ENCODE measurements at places on chromosomes 6 and 20. TPM values are rescaled to one million over a fixed set of nuclear protein-coding genes. Genes with fewer than 3 reads are reported as not detected.

GRCh38 chr6:125140808-125141207 lies 12.8 kb upstream of the TPD52L1 start:
- H3K36me3 ChIP-seq = no peaks in the 10 kb centered on the region
- no peak overlapping the region for H3K4me3 ChIP-seq
- no peak overlapping the region for H3K27ac ChIP-seq
- no peak for DNase-seq
- no peaks in the 10 kb centered on the region for H3K4me1 ChIP-seq

DNA sequence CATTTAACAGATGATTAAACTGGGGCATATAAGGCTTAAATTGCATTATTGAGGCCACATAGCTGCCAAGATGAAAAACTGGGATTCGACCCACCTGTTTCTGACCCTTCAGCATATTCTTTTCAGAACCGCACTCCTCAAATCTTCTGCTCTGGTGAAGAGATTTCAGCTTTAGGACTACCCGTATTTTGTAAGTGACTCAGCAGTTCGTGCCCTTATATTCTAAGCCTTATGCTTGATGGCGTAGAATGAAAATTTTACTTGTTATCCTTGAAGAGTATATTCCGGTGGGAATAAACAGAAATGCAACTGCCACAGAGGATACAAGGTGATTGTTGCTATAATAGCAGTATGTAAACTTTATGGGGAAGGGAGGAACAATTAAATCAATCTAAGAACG lies 657.1 kb downstream of the DOK5 start:
- no peak for DNase-seq
- H3K27ac ChIP-seq = no peak overlapping the region
- no peaks in the 10 kb centered on the region for H3K27me3 ChIP-seq
- H3K4me1 ChIP-seq = no peaks in the 10 kb centered on the region

GRCh38 chr6:30483677-30484279 lies 5.5 kb upstream of the HLA-E start:
- no peak for DNase-seq
- H3K4me1 ChIP-seq = peaks cover 10% of the 10 kb centered on the region
- no peaks in the 10 kb centered on the region for H3K36me3 ChIP-seq
- H3K4me3 ChIP-seq = no peak overlapping the region
- H3K27ac ChIP-seq = no peak overlapping the region

GRCh38 chr20:62227977-62228958 lies 8.2 kb upstream of the HRH3 start:
- H3K4me3 ChIP-seq = no peak overlapping the region
- H3K36me3 ChIP-seq = no peaks in the 10 kb centered on the region
- H3K4me1 ChIP-seq = no peaks in the 10 kb centered on the region
- no peak overlapping the region for H3K27ac ChIP-seq
- no peaks in the 10 kb centered on the region for H3K27me3 ChIP-seq
- no peak for DNase-seq

DNA sequence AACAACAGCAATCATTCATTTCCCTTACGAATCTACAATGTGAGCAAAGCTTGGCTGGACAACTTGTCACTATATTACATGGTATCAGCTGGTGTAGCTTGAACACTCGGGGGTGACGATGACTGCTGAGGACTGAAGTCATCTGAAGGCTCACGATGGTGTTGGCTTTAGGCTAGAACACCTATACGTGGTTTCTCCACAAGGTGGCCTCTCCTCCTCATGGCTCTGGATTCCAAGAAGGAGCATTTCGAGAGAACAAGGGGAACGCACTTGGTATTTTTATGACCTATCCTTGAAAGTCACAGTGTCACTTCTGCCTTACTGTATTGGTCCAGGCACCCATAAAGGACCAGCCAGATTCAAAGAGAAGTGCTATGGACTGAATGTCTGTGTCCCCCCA lies 37.5 kb upstream of the ADGRF1 start:
- no peak overlapping the region for H3K27ac ChIP-seq
- H3K4me3 ChIP-seq = no peak overlapping the region
- H3K27me3 ChIP-seq = no peaks in the 10 kb centered on the region
- DNase-seq = no peak

The ZSCAN9 gene
- 10.7 TPM for total RNA-seq

The SENP6 gene
- 96.4 TPM for total RNA-seq

The HAO1 gene
- total RNA-seq = not detected

DNA sequence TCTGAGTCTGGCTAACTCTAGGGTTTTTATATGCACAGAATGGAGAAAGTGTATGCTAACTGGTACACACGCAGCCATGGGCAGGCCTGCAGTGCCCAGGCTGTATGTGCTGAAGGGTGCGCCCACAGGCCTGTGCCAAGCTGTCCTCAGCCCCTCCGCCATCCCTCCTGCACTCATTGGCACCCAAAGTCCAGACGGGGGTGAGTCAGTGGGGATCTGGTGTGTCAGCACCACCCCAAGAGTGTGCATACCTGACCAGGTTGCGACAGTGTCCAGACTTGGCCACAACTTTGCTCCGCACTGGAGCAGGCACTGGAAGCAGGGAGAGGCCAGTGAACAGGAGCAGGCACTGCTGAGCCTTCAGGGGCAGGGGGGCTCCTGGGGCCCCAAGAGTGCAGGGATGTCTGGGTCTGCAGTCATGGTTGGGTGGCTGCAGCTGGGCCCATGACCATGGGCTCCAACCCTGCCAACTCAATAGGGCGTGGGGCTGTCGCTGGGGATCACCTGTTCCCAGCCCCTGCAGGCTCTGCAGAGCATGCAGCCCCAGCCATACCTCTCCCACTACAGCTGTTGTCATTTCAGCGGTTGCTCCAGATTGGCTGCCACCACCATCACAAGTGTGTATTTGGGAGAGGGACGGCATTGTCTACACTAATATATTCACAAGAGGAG lies 717.8 kb downstream of the EPHA7 start:
- no peak overlapping the region for H3K4me3 ChIP-seq
- no peaks in the 10 kb centered on the region for H3K4me1 ChIP-seq
- no peaks in the 10 kb centered on the region for H3K27me3 ChIP-seq

- H3K36me3 ChIP-seq = no peaks in the 10 kb centered on the region
- DNase-seq = no peak
- H3K4me1 ChIP-seq = peaks cover 5% of the 10 kb centered on the region
- H3K27ac ChIP-seq = no peak overlapping the region
- no peak overlapping the region for H3K4me3 ChIP-seq
- H3K27me3 ChIP-seq = no peaks in the 10 kb centered on the region
Observed at GRCh38 chr20:49751397-49751736, 37.7 kb upstream of the B4GALT5 start.

GRCh38 chr6:108275976-108276375 lies 15.1 kb upstream of the SNX3 start:
- H3K4me1 ChIP-seq = no peaks in the 10 kb centered on the region
- no peaks in the 10 kb centered on the region for H3K27me3 ChIP-seq
- no peak overlapping the region for H3K27ac ChIP-seq
- H3K4me3 ChIP-seq = no peak overlapping the region

The RIPPLY2 gene
- total RNA-seq = not detected

The GPX5 gene
- not detected for total RNA-seq

- peak overlapping the region; percentile 90 for H3K4me3 ChIP-seq
- peaks cover 20% of the 10 kb centered on the region for H3K36me3 ChIP-seq
- DNase-seq = no peak
- peak overlapping the region; percentile 94 for H3K27ac ChIP-seq
Observed at GRCh38 chr6:116572162-116572561, 858 bp downstream of the RWDD1 start.

- peaks cover 2% of the 10 kb centered on the region for H3K27me3 ChIP-seq
- H3K4me1 ChIP-seq = peaks cover 36% of the 10 kb centered on the region
- peak; percentile 93 for DNase-seq
- no peaks in the 10 kb centered on the region for H3K36me3 ChIP-seq
- H3K27ac ChIP-seq = peak within 1 kb of the TSS; percentile 87
Observed at GRCh38 chr20:23049201-23050075, at the start of gene THBD. THBD (minus strand) TSS chr20:23049672; CDS start chr20:23049504, 168 bp downstream.

GRCh38 chr20:62142252-62143080 lies 728 bp downstream of the PSMA7 start:
- no peak for DNase-seq
- peaks cover 26% of the 10 kb centered on the region for H3K4me1 ChIP-seq
- H3K36me3 ChIP-seq = peaks cover 29% of the 10 kb centered on the region
- no peaks in the 10 kb centered on the region for H3K27me3 ChIP-seq
- peak overlapping the region; percentile 97 for H3K27ac ChIP-seq
- H3K4me3 ChIP-seq = peak overlapping the region; percentile 91

DNA sequence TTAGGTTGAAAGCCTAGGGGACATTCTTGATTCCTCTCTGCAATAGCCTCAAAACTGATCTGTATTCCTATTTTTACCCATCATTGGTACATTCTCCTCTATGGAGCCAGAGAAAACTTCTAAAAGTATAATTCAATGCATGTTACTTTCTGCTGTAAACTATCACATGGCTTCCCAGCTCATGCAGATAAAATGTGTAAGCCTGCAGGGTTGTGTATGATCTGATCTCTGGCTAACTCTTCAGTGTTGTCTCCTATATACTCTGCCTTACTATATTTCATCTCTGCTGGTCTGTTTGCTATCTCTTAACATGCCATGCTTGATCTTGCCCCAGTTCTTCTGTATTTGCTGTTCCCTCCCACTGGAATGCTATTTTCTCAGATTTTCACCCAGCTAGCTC lies 323.3 kb upstream of the RSPO3 start:
- no peaks in the 10 kb centered on the region for H3K4me1 ChIP-seq
- H3K27me3 ChIP-seq = no peaks in the 10 kb centered on the region
- no peaks in the 10 kb centered on the region for H3K36me3 ChIP-seq
- H3K27ac ChIP-seq = no peak overlapping the region
- H3K4me3 ChIP-seq = no peak overlapping the region

DNA sequence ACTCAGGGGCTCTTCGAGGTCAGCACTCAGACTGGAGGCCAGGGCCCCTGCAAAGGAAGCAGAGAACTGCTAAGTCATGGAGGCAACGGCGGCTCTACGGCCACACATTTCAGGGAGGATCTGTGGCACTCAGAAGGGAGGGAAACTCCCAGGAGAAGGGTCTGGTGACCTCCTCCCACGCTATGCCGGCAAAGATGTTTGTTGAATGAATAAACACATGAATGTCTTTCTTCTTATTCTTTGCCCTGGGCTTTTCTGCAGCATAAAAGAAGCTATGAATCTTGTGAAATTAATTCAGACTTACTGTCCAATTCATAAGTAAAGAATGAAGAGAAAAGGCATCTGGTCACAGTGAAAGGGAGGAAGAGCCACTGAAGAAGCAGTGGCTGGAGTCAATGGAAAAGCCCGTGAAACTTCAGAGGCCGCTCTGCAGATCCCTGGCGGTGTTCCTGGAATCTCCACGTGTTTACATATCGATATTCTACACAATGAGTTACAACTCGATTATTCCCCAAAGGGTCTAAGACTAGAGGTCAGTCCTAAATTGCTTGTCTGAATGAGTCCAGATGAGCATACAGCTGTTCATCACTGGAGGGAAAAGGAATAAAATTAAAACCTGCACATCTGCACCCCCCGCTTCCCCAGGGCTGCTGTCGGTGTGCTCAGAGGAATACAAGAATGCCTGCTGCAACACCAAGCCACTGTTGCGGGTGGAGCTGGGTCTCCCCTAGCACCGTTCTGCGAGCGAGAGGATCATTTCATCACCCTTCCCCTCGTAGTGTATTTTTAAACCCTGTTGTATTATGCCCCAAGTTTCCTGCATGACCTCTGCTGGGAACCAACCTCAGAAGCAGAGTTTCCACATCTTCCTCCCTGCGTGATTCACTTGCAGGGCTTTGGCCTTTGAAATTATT lies 25.6 kb downstream of the INSM1 start:
- H3K4me3 ChIP-seq = no peak overlapping the region
- no peaks in the 10 kb centered on the region for H3K27me3 ChIP-seq
- H3K4me1 ChIP-seq = no peaks in the 10 kb centered on the region

DNA sequence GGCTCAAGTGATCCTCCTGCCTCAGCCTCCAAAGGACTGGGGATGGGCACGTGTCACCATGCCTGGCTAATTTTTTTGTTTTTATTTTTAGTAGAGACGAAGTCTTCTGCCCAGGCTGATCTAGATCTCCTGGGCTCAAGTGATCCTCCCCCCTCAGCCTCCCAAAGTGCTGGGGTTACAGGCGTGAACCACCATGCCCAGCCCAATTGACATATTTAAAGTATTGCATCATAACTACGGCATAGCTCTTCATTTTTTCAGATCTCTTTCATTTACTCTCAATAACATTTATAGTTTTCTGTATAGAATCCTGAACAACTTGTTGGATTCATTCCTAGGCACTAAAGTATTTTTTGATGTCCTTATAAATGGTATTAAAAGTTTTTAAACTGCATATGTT lies 13.0 kb downstream of the SERPINB1 start:
- no peak overlapping the region for H3K27ac ChIP-seq
- no peaks in the 10 kb centered on the region for H3K27me3 ChIP-seq
- no peak for DNase-seq
- H3K36me3 ChIP-seq = peaks cover 5% of the 10 kb centered on the region
- no peaks in the 10 kb centered on the region for H3K4me1 ChIP-seq
- no peak overlapping the region for H3K4me3 ChIP-seq

DNA sequence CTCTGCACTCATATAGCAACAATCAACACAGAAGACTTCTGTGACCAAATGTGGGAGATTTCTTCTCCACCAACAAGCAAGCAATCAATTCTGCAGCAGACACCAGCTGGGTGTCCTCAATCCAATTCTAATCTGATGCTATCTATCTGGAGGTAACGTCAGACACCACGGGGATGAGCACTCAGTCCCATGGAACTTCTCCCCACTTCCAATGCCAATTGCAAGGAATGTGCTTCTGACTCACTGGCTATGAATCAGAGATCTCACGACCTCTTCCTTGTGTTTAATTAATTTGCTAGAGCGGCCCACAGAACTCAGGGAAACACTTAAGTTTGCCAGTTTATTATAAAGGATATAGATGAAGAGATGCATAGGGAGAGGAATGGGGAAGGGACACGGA lies 103.5 kb upstream of the SIRPG start:
- no peak overlapping the region for H3K27ac ChIP-seq
- H3K4me3 ChIP-seq = no peak overlapping the region
- no peaks in the 10 kb centered on the region for H3K27me3 ChIP-seq
- no peak for DNase-seq
- peaks cover 9% of the 10 kb centered on the region for H3K4me1 ChIP-seq

DNA sequence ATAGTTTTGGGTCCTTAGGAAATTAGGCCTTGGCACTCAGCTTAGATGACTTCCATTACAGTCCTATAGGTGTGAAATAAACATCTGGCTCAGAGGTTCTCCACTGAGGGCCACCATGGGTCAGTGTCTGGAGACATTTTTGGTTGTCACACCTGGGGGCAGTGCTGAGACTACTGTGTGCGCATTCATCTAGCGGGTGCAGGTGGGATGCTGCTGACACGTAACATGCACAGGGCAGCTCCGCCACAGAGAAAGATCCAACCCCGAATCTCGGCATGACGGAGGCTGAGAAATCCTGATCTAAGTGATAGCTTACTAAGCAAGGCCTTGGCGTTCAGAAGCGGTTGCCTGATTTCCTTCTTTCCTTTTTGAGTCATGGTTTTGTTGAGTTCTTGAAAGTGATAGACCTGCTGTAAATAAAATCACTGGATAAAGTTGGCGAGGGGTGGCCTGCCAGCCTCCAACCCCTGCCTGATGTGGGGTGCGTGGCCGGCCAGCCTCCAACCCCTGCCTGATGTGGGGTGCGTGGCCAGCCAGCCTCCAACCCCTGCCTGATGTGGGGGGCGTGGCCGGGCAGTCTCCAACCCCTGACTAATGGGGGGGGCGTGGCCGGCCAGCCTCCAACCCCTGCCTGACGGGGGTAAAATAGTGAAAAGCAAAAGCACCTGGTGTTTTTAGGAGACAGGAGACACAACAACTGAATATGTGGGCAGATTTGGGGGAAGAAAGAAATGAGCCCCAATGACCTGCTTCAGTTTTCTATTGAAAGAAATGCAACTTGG lies 158.1 kb downstream of the CDH26 start:
- H3K27me3 ChIP-seq = no peaks in the 10 kb centered on the region
- H3K36me3 ChIP-seq = no peaks in the 10 kb centered on the region
- H3K4me3 ChIP-seq = no peak overlapping the region
- H3K4me1 ChIP-seq = peaks cover 20% of the 10 kb centered on the region

GRCh38 chr6:157386023-157386422 lies 5.0 kb downstream of the ZDHHC14 start:
- no peak for DNase-seq
- H3K4me3 ChIP-seq = no peak overlapping the region
- peaks cover 3% of the 10 kb centered on the region for H3K4me1 ChIP-seq
- H3K27ac ChIP-seq = no peak overlapping the region

The FRK gene
- total RNA-seq = 9.8 TPM

The SLC22A3 gene
- 55.2 TPM for total RNA-seq

All from upper lobe of left lung (tissue), 6 donors.